H7 (cell line): ENCODE measurements at places on chromosomes 5 and 9. TPM values are rescaled to one million over a fixed set of nuclear protein-coding genes. Genes with fewer than 3 reads are reported as not detected.

The IFNW1 gene
- not detected in 2 replicates for total RNA-seq

GRCh38 chr9:99398241-99398640 is 176.2 kb downstream of the SEC61B start:
- DNase-seq, result no peak

- DNase-seq, result no peak
Measured at GRCh38 chr5:88159591-88159990, 109.1 kb downstream of the TMEM161B start.

GRCh38 chr5:109947667-109948066 is 257.9 kb downstream of the MAN2A1 start:
- DNase-seq, result no peak

DNA sequence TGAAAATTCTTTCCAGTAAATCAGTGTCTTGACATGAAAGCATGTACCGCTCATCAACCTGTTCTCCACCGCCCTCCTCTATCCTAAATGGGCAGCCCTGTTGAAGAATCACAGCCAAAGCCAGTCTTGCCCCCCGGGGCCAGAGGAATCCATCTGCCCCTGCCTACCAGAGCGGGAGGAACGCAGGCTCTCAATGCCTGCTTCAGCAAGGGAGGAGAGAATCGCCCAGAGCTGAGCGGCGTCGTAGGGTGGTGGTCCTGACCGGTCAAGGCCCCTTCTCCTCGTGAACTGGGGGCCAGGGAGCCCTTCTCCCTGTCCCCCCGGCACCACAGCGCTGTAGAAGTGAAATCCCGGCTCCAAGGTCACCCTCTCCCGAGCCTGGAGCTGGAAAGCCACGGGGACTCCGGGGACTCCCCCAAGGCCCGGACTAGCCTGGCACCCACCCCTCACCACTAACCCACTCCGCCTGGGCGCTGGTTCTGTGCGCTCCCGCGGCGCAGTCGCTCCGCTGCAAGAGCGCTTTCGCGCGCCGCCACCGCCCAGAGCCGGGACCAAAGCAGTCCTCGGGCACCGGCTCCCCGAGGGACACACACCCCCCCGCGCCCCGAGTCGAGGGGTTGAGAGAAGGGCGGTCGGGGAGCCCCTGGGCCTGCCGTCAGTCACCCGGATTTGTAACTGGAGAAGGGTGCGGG is 718 bp upstream of the TMEM215 start:
- peak; percentile 76 for DNase-seq

DNA sequence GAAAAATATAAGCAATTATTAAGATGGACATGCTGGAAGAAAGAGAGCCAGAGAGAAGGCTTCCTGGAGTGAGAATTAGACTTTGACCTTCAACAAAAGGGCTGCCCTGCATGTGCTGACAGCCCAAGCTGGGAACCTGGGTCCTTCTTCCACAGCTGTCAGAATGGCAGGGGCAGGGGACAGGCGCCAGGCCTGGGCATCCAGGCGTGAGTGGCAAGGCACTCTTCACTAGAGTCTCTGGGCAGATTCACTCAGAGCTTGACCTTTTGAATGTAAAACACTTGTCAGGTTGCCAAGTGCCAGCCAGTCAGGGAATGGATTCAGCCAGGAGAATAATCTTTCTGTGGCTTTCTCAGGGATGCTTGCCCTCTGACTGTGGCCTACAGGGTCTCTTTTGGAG is 119.1 kb upstream of the CLINT1 start:
- DNase-seq, result no peak

- DNase-seq, result no peak
Measured at GRCh38 chr9:72991772-72992171, 38.9 kb upstream of the ALDH1A1 start.
